ENCODE measurements at places on chromosomes 1 and 21. TPM values are rescaled to one million over a fixed set of nuclear protein-coding genes. Genes with fewer than 3 reads are reported as not detected.
A peak's percentile ranks its signal among the peaks of the same experiment; 100 is the strongest.

Gene IVL
- total RNA-seq = 0.33 TPM

GRCh38 chr21:41768437-41769042, 1.7 kb upstream of the RIPK4 start:
- DNase-seq = peak; percentile 72
- peak overlapping the region; percentile 87 for H3K4me3 ChIP-seq
- peaks cover 33% of the 10 kb centered on the region for H3K36me3 ChIP-seq
- H3K4me1 ChIP-seq = peaks cover 25% of the 10 kb centered on the region
- no peaks in the 10 kb centered on the region for H3K27me3 ChIP-seq

- no peaks in the 10 kb centered on the region for H3K36me3 ChIP-seq
- no peak overlapping the region for H3K4me3 ChIP-seq
- peak overlapping the region; percentile 16 for H3K27ac ChIP-seq
- H3K27me3 ChIP-seq = no peaks in the 10 kb centered on the region
Observed at GRCh38 chr1:100626397-100626796, 88.5 kb downstream of the GPR88 start.

Gene MINDY1
- 10.4 TPM for total RNA-seq

GRCh38 chr1:54798206-54798605, 2.9 kb downstream of the TTC22 start:
- H3K27me3 ChIP-seq = no peaks in the 10 kb centered on the region
- peaks cover 40% of the 10 kb centered on the region for H3K4me1 ChIP-seq
- no peak overlapping the region for H3K27ac ChIP-seq
- no peak for DNase-seq

Gene ADAMTS5
- total RNA-seq = 0.10 TPM

DNA sequence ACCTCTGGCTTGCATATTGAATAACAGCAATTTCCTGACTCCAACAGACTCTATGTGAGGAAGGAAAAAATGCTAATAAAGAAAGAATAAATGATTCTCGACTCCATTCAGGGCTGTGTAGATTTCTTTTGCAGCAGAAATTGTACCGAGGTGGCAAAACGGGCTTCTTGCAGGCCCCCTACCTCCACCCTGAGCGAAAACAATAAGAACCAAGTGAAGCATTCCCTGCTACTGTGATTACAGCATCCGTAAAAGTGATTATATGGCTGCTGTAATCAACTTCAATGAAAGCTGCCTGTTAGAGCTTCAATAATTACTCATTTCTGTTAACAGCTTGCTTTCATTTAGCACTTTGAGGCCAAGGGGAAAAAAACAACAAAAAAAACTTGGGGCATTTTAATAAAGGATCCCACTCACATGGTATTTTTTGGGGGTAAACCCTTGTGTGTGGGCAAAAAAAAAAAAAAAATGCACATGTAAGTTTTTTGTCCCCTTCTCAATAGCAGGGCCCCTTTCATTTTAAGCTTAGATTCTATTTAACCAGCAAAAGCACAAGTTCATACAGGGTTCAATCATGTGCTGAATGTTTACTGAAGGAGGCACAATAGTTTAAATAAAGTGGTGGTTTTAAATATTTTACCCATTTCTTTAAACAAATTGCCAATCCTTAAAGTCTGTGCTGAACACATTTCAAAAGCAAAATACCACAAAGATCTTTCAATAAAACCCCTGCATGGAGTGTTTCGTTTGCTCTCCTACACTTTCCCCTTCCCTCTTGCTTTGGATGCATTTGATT, 271.6 kb downstream of the LMO4 start:
- no peaks in the 10 kb centered on the region for H3K36me3 ChIP-seq
- no peak overlapping the region for H3K27ac ChIP-seq
- H3K27me3 ChIP-seq = no peaks in the 10 kb centered on the region
- no peak overlapping the region for H3K4me3 ChIP-seq
- no peak for DNase-seq

Gene CFAP74
- not detected for total RNA-seq

GRCh38 chr21:39519835-39520234, 68.1 kb downstream of the SH3BGR start:
- no peak overlapping the region for H3K27ac ChIP-seq
- peaks cover 21% of the 10 kb centered on the region for H3K4me1 ChIP-seq
- no peak for DNase-seq
- H3K36me3 ChIP-seq = peaks cover 6% of the 10 kb centered on the region
- no peak overlapping the region for H3K4me3 ChIP-seq

GRCh38 chr1:62613890-62614289, 16.6 kb downstream of the ANGPTL3 start:
- H3K27ac ChIP-seq = no peak overlapping the region
- no peak overlapping the region for H3K4me3 ChIP-seq
- H3K27me3 ChIP-seq = no peaks in the 10 kb centered on the region
- peaks cover 20% of the 10 kb centered on the region for H3K36me3 ChIP-seq

Gene FGR
- total RNA-seq = not detected

- no peak for DNase-seq
- H3K27me3 ChIP-seq = no peaks in the 10 kb centered on the region
- no peaks in the 10 kb centered on the region for H3K36me3 ChIP-seq
- H3K4me3 ChIP-seq = no peak overlapping the region
Observed at GRCh38 chr21:35738347-35738961, 321.9 kb downstream of the SETD4 start.

DNA sequence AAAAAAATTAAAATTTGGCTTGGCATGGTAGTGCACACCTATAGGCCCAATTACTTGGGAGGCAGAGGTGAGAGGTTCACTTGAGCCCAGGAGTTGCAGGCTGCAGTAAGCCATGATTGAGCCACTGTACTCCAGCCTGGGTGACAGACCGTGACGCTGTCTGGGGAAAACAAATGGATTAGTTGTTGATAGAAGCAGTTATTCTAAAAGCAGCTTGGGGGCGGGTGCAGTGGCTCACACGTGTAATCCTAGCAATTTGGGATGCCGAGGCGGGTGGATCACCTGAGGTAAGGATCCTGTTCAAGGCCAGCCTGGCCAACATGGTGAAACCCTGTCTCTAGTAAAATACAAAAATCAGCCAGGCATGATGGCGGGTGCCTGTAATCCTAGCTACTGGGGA, 40.3 kb downstream of the KIF1B start:
- no peak overlapping the region for H3K4me3 ChIP-seq
- no peak overlapping the region for H3K27ac ChIP-seq
- H3K36me3 ChIP-seq = peaks cover 2% of the 10 kb centered on the region
- H3K4me1 ChIP-seq = peaks cover 12% of the 10 kb centered on the region
- H3K27me3 ChIP-seq = no peaks in the 10 kb centered on the region

DNA sequence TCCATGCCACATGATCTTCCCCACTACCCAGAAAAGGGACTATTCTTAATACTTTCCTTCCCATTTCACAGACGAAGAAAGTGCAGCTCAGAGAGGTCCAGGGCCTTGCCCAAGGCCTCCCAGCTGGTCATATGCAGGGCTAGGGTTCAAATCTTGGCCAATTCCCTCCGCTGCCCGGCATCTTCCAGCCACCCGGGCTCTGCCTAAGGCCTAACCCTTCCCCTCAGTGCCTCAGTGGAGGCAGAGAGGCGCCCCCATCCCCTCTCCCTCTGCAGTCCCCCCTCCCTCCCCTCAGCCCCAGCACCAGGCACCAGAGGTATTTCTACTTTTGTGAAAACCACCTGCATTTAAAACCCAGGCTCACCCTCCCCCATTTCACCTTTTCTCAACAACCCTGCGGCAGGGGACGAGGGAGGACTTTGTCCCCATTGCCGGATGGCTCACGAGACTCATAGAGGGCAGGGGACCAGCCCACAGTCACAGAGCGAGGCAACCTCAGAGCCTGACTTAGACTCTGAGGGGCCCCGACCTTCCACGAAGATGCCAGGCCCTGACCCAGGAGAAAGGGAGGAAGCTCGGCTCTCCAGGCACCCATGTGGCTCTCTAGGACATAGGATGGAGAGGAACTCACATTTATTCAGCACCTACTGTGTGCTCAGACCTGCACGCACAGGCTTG, 12.3 kb downstream of the LAPTM5 start:
- no peaks in the 10 kb centered on the region for H3K27me3 ChIP-seq
- H3K4me1 ChIP-seq = peaks cover 45% of the 10 kb centered on the region

DNA sequence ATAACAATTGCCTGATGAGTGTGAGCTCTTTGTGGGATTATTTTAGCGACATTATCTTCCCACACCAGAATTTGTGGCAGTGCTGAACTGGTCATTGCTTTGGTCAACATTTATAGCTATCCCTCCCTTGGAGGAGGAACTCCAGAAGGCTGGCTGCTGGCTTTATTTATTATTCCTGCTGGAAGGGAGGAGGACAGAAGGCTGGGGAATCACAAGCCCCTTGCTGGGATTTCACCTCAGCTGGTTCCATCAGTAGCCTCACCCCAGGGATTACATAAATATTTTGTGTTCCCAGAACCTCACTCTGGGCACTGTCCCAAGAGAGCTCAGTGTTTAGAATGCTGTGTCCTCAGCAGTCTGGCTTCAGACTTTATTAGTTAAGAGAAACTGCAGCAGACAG, 102.8 kb upstream of the C1orf21 start:
- H3K27ac ChIP-seq = no peak overlapping the region
- H3K36me3 ChIP-seq = no peaks in the 10 kb centered on the region
- no peak overlapping the region for H3K4me3 ChIP-seq
- peak; percentile 60 for DNase-seq

DNA sequence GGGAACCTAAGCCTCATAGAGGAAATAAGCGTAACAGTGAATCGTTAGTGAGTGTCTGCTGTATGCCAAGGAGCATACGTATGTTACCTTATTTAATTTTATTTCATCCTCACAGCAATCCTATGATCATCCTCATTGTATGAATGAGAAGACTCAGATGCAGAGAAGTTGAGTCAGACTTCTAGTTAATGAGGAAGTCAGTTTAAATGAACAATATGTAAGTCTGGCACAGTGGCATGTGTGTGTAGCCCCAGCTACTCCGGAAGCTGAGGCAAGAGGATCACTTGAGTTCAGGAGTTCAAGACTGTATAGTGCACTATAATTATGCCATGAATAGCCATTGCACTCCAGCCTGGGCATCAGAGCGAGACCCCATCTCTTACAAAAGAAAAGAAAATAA, 148.0 kb downstream of the ZZZ3 start:
- no peak overlapping the region for H3K27ac ChIP-seq
- no peak for DNase-seq
- H3K4me1 ChIP-seq = peaks cover 20% of the 10 kb centered on the region
- no peak overlapping the region for H3K4me3 ChIP-seq
- no peaks in the 10 kb centered on the region for H3K36me3 ChIP-seq
- H3K27me3 ChIP-seq = no peaks in the 10 kb centered on the region

Gene NPHP4
- 14.4 TPM for total RNA-seq

DNA sequence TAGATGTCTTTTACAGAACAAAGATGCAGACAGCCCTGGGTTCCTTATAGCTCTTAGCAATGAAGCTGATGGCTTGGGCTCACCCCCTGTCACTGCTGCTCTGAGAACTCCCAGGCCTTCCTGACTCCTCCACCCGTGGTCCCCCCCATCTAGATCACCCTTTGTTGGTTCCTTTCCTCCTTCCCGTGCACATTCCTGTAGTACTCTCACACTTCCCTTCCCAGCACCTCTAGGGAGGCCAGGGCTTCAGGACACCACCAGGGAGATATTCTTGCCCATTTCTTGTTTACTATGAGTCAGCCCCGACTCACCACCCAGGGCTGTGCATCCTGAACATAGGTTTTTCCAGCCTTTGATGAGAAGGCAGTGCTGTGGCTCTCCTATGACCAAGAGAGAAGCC, 14.4 kb upstream of the NOS1AP start:
- H3K27me3 ChIP-seq = no peaks in the 10 kb centered on the region
- DNase-seq = peak; percentile 89
- H3K4me1 ChIP-seq = peaks cover 8% of the 10 kb centered on the region
- no peak overlapping the region for H3K27ac ChIP-seq
- no peaks in the 10 kb centered on the region for H3K36me3 ChIP-seq

GRCh38 chr21:21000591-21001175, 2.5 kb downstream of the NCAM2 start:
- no peaks in the 10 kb centered on the region for H3K36me3 ChIP-seq
- H3K27me3 ChIP-seq = no peaks in the 10 kb centered on the region
- DNase-seq = no peak
- peaks cover 5% of the 10 kb centered on the region for H3K4me1 ChIP-seq
- no peak overlapping the region for H3K4me3 ChIP-seq
- H3K27ac ChIP-seq = no peak overlapping the region

GRCh38 chr1:201739492-201740085, 89.4 kb upstream of the IPO9 start:
- H3K4me1 ChIP-seq = peaks cover 46% of the 10 kb centered on the region
- peak overlapping the region; percentile 87 for H3K27ac ChIP-seq
- no peaks in the 10 kb centered on the region for H3K27me3 ChIP-seq
- H3K4me3 ChIP-seq = peak overlapping the region; percentile 91

Gene KLF17
- total RNA-seq = not detected

DNA sequence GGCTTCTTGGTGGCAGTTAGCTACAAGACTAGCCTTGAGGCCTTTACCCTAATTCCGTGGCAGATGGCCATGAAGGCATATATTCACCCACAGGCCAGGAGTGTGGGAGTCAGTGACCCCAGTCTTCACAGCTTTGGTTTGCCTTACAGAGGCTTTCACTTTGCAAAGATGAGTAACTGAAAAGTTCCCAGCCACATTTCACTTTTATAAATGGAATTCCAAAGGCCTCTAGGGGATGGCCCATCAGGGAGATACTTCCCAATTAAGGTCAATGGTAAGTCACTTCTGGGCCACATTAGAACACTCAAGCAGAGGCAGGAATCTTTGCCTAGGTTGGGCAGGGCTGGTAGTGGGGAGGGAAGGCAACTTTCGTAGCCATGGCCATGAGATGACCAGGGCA, 13.1 kb upstream of the HEYL start:
- H3K4me1 ChIP-seq = peaks cover 10% of the 10 kb centered on the region
- H3K4me3 ChIP-seq = no peak overlapping the region
- H3K27ac ChIP-seq = no peak overlapping the region
- H3K27me3 ChIP-seq = no peaks in the 10 kb centered on the region

GRCh38 chr1:76425201-76426145, 350.9 kb downstream of the ST6GALNAC3 start:
- peaks cover 6% of the 10 kb centered on the region for H3K4me1 ChIP-seq
- no peak overlapping the region for H3K4me3 ChIP-seq
- peak; percentile 89 for DNase-seq

GRCh38 chr1:151739590-151740355, 18.5 kb downstream of the RIIAD1 start:
- no peak overlapping the region for H3K27ac ChIP-seq
- H3K36me3 ChIP-seq = no peaks in the 10 kb centered on the region
- H3K4me1 ChIP-seq = peaks cover 6% of the 10 kb centered on the region
- no peak for DNase-seq

GRCh38 chr1:109826930-109827349, 63.2 kb upstream of the EPS8L3 start:
- H3K27me3 ChIP-seq = no peaks in the 10 kb centered on the region
- no peak overlapping the region for H3K27ac ChIP-seq
- no peak for DNase-seq
- no peak overlapping the region for H3K4me3 ChIP-seq
- peaks cover 10% of the 10 kb centered on the region for H3K36me3 ChIP-seq

Measured in MCF 10A (cell line).